Effector memory CD4-positive, alpha-beta T cell (primary cell): ENCODE measurements at places on chromosomes 1 and 21.
A peak's percentile ranks its signal among the peaks of the same experiment; 100 is the strongest.

- DNase-seq, result no peak
These were observed 72.4 kb downstream of the KCNJ15 start for GRCh38 chr21:38329162-38329561.

DNA sequence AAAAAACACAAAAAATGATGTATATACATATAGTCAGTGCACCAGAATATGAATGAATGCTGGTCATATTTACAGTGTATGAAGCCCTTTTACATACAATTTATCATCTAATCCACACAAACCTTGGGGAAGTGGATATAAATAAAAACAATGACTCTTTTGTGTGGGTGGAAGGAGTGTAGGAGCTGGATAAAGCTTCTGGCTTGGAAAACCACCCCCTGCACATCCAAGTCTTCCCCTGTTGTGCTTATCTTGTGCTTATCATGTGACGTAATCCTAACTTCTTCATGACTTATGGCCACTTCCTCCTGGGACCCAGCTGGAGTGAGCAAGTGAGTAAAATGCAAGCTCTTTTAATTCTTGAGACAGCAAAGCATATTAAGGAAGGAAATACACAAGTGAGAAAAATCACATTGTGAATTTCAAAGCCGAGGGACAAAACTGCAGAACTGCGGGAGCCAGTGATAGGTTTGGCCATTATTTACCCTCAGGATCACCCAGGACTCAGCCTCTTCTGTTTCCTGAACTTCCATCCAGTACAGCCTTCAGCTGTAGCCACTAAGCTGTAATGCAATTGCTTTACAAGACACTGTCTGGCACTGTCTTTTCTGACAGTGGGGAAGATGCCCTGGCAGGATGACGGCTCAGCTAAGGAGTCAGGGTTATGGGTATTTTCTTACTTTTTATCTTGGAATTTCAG, 104.0 kb upstream of the PPM1J start:
- DNase-seq, result no peak

GRCh38 chr1:23111600-23112535, 56.8 kb downstream of the LUZP1 start:
- no peak for DNase-seq

GRCh38 chr1:999725-1000356, at the start of gene HES4:
HES4 (minus strand) TSS chr1:1000097; CDS start chr1:999973, 124 bp downstream.
- peak; percentile 45 for DNase-seq

DNA sequence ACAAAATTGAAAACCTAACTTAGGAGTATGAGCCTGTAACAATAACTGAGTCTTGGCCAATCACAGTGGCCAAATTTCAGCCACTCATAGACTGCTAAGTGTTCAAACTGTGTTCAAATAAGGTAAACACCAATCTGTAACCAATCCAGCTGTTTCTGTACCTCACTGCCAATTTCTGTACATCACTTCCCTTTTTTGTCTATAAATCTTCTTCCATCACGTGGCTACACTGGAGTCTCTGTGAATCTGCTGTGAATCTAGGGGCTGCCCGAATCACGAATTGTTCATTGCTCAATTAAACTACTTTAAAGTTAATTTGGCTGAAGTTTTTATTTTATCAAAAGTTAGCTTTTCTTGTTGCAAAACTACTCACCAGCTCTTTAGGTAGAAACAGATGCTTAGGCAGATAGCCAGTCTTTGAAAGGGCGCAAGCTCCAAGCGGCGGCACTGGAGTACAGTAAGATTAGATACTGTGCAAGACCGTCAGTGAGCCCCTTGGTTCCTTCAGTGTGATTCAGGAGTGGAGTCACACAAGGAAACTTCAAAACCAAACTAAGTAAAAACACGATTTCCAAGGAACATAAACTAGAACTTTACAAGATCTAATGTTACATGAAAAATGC, 43.2 kb upstream of the ADGRL2 start:
- no peak for DNase-seq

DNA sequence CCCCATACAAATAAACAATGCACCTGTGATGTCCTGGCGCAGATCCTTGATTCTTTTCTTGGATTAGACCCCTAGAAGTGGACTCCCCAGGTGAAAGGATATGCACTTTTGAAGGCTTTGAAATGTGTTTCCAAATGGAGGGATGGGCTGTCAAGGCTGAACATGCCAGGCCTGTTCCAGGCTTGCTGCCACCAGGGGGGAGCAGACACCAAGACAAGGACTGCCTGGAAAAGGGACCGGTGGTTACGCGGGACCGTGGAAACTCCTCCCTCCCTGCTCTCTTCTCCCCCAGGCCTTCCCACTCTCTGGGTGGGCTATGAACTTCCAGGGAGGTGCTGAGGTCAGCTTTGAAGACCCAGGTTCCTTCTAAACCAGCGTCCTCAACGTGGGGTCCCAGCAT, 12.7 kb downstream of the C1QB start:
- DNase-seq, result no peak

GRCh38 chr1:48718116-48718630, 58.5 kb downstream of the BEND5 start:
- DNase-seq, result no peak

DNA sequence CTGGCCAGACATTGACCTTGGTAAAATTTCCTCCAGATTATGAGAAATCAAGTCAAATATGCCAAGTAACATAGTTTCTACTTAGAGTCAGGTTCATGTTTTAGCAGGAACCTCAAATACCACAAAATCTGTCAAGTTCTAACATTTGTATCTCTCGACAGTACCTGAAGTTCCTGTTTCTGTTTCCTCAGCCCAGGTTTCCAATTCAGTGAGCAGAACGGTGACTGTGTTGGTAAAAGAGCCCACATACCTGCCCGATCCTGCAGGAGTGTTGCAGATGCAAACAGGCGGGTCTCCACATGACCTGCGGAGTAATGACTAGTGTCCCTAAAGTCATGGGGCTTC, 57.9 kb upstream of the LGALS8 start:
- no peak for DNase-seq

GRCh38 chr1:153168686-153169085, 18.0 kb upstream of the SPRR2G start:
- no peak for DNase-seq

DNA sequence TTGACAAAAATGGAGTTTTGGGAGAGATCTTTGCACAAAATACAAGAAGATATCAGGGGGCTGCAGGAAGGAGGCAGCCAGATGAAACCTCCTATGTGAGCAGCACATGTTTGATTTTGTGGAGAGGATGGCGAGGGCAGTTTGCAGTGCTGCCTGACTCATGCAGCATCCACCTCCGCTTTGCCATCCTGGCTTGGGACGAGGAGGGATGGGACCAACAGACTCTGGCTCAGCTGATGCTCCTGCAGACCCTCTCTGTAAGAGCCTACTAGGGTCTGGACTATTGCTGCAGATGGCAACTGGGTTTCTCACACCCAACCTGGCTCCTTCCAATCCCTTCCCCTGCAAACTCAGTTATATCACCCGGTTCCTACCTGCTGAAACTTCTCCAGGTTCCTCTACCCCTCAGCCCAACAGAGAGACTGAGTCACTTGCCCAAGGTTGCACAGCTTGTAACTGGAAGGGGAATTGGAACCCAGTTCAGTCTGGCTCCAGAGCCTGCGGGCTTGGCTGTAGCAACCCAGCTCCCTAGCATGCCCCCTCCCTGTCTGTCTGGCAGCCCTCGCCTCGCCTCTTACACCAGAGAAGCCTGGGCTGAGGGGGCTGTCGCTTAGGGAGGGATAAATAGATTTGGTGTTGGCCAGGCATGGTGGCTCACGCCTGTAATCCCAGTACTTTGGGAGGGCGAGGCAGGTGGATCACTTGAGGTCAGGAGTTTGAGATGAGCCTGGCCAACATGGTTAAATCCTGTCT, 205.8 kb downstream of the PTPRU start:
- DNase-seq, result no peak

GRCh38 chr1:183368213-183369108, 49.7 kb downstream of the NMNAT2 start:
- DNase-seq, result no peak

DNA sequence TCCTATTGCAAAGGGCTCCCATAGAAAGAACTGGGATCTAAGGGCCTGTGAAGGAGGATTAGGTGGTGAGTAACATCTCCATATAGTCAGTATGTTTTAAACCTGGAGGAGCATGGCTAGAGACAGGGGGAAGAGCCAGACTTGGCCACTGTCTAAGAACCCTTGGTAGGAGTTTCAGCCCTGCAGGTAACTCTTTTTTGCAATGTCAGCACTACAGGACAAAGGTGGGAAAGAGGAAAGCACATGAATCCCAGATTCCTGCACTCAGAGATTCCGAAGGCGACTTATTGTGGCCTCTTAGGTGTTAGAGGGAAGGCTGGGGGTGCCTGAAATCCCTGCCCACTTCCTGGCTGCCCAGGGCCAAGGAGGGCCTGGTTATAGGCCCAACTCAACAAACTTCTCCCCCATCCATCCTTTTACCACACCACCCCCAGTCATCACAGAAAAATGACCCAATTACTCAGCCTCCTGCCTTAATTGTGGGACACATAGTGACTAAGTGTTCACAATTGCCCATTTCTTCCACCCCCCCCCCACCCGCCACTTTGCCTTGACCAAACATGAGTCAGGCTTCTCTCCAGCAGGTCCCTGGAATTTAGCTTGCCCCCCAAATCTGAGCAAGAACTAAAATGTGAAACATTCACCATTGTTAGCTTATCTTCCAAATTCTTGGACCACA, 1.9 kb upstream of the NTNG1 start:
- no peak for DNase-seq

DNA sequence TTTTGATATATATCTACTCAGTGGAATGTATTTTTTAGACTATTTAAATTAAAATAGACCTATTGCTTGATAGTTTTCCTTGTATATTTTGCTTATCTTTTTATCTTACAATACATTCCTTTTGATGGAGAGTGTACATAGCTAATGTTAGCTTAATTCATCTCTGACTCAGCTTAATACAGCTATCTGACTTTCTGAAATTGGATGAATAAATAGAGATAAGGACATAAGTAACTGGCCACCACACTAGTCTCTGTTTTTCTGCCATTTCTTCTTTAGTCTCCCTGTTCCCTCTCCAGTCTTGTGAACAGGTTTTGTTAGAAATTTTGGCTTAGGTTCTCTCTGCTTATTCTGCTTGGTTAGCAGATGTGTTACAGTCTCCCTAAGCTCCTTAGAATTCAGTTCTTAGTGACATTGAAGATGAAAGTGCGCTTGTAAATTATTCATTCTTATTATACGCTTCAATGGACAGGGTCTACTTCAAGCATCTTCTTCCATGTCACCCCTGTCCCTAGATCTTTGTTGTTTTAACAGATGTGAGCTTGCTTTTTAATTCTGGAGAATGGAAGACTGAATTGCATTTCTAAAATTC, 59.6 kb downstream of the XPR1 start:
- DNase-seq, result no peak

DNA sequence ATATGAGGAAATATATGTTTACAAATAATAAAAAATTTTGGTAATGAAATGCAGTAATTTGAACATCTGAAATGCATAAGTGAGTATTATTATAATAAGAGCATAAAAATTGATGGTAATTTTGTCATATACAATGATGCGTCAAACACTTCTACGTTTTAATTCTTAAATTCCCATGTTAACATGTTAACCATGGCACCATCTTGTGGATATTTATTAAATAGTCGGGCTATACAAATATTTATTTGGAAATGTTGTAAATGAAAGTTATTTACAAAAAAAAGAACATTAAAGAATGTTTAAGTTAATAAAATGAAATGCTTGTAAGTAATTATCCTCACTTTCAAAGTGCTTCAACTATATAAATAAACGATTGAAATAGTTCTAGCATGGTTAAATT, 57.2 kb upstream of the C1orf185 start:
- DNase-seq, result no peak

GRCh38 chr1:240074908-240075307, 16.8 kb upstream of the FMN2 start:
- DNase-seq, result no peak

GRCh38 chr1:30744060-30744756, 13.4 kb downstream of the LAPTM5 start:
- DNase-seq, result peak; percentile 35
